ENCODE measurements at places on chromosomes 2 and 18.

DNA sequence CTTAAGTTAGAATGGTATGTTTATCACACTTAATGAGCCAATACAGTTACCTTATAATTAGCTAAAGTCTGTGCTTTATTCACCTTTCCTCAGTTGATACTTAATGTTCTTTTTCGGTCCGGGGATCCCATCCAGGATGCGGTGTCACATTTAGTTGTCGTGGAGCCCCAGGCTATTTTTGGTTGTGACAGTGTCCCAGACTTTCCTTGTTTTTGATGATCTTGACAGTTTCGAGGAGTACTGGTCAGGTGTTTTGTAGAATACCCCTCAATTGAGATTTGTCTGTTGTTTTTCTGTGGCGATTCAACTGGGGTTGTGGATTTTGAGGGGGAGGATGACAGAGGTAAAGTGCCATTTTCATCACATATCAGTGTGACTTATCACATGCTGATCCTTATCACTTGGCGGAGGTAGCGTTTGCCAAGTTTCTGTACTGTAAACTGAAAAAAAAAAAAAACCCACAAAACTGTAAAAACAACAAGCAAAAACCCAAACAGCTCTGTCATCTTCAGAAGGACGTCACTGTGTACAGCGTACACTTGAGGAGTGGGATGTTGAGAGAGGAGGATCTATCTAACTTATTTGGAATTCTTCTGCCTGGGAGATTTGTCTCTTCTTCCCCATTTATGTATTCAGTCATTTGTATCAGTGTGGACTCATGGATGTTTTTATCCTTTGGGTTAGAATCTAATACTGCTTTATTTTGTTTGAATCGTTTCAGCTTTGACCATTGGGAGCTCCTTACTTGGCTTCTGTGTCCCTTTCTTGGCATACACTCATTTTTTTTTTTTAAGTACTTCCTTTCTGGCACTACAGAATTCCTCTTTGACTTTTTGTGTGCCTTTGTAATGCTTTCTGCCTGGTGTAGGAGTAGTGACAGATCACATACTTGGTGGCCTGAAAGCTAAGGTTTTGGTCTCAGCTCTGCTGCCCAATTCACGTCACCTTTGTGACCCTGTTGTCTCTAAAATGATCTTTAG lies 68.1 kb downstream of the FMNL2 start:
- DNase-seq = no peak

DNA sequence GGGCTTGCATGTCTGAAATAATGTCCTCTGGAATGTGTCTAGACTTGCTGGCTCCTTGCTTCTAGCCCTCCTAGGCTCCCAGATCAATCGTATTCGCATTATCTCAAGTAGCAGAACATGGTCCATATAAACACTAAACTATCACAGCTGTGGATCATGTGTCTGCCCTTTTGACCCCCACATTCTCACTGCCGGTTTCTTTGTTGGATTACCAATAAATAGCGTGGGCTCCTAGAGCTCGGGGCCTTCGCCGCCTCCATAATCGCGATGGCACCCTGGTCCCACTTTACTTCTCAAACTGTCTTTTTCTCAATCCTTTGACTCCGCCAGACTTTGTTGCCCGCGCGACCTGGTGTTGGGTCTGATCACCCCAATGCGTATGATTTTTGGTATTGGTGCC lies 6.3 kb upstream of the SCYGR8 start:
- DNase-seq = no peak

GRCh38 chr2:2566396-2567323 lies 235.6 kb upstream of the MYT1L start:
- DNase-seq = no peak

GRCh38 chr2:109456776-109457175 lies 157.0 kb downstream of the SEPTIN10 start:
- no peak for DNase-seq

GRCh38 chr2:79855264-79856006 lies 342.6 kb downstream of the CTNNA2 start:
- DNase-seq = peak; percentile 60

GRCh38 chr2:159131914-159132281 lies 154.6 kb downstream of the WDSUB1 start:
- no peak for DNase-seq

- no peak for DNase-seq
Observed at GRCh38 chr2:224263571-224264043, 138.3 kb downstream of the FAM124B start.

GRCh38 chr2:17851731-17852585 lies 26.5 kb upstream of the KCNS3 start:
- peak; percentile 46 for DNase-seq

GRCh38 chr2:84958135-84959059 lies 12.6 kb upstream of the KCMF1 start:
- DNase-seq = no peak

GRCh38 chr2:105068875-105069274 lies 31.0 kb downstream of the MRPS9 start:
- no peak for DNase-seq

- peak; percentile 10 for DNase-seq
Observed at GRCh38 chr2:199861132-199861774, 10.3 kb upstream of the FTCDNL1 start.

- no peak for DNase-seq
Observed at GRCh38 chr2:4098137-4098536, 394.8 kb downstream of the DCDC2C start.

- DNase-seq = no peak
Observed at GRCh38 chr2:148451046-148451445, 193.5 kb upstream of the EPC2 start.

DNA sequence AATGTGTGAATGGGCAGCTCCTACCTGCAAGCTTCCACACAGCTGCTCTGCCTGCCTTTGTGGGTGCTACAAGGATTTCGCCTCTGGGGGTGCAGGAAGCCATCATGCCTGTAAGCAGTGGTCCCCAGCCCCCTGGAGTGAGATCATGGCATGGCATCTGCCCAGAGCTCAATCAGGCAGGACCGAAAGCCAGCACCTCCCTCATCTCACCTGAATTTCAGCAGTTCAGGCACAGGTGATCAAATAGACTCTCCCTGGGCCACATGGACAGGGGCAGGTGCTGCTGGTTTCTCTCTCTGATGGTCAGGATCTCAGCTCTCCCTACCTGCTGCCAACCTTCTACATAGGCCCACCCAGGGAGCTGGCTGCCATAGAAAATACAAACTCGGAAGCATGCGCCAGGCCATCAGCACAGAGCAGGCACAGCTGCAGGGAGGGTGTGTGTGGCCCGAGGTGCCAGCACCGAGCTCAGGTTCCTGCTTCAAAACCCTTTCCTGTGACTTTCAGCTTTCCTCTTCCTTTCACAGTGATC lies 133.2 kb upstream of the ID2 start:
- DNase-seq = no peak

GRCh38 chr2:161709428-161709827 lies 85.2 kb downstream of the SLC4A10 start:
- DNase-seq = no peak

DNA sequence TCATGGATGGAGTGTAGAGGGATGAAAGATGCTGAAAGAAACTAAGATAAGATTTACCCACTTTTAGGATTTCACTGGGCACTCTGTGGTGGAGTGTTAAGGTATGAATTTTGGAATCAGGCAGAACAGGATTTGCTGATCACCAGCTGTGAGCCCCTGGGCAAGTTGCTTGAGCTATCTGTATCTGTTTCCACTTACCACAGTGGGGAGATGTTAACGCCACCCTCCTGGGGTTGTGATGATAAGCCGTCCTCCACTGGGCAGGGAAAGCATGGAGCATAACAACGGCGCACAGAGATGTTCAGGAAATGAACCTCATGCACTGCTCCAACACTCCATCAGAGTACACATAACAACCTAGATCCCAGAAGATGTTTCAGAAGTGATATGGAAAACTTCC lies 160.6 kb downstream of the MTCL1 start:
- DNase-seq = no peak

GRCh38 chr2:197198890-197199289 lies 111.7 kb downstream of the ANKRD44 start:
- DNase-seq = no peak

DNA sequence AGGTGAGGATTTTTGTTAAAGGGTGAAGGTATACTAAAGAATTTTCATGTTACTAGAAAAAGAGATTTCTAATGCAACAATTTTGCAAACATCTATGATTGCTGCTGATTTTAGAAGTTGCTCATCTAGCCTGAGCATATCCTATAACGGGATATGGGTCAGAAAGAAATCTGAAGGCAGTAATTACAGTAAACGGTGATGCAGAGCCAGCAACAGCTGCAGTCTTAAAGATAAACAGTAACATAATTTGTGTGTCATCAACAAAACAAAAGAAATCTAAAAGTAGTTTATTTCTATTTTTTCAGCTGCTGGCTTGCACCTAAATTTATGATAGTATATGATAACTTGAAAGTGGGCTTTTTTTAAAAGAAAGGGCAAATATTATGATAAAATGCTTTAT lies 215.7 kb downstream of the SLC4A10 start:
- DNase-seq = no peak

DNA sequence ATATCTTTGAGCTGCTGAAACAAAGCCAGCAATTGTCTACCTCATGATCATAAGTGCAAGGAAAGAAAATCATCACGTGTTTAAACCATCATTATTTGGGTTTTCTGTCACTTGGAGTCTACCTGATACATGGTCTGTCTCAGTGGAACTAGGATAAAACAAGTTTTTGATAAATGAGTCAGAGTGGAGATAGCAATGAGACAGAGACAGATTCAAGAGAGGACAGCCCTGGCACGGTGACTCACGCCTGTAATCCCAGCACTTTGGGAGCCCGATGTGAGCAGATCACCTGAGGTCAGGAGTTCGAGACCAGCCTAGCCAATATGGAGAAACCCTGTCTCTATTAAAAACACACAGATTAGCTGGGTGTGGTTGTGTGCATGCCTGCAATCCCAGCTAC lies 93.8 kb downstream of the PMAIP1 start:
- DNase-seq = no peak

GRCh38 chr2:240605867-240606743 lies 19.2 kb upstream of the GPR35 start:
- no peak for DNase-seq

GRCh38 chr18:75474332-75474731 lies 46.8 kb upstream of the SMIM21 start:
- no peak for DNase-seq
